ENCODE measurements at places on chromosomes 13 and 19.

DNA sequence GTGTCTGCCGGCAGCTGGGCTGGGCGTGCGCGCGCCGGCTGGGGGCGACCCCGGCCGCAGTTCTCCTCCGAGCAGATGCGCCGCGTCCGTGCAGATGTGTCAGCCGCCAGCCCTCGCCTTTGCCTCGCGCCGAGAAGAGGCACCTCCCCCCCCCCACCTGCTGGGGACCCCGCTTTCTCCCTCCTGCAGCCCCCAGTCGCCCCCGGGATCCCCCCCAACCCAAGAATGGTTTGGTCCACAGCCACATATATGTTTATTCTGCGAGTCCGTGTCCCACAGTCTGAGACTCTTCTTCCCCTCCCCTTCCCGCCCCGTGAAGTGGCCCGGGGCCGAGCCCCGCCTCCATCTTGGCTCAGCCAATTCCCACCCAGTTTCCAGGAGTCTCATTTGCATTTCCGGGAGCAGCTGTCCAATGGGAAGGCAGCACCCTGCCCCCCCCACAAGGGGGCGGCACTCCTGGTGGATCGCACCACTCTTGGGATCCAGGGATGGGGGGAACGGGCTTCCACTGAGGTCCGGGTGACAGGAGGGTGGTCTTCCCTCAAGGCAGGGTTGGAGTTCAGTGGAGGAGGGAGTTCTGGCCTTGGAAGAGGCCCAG, 8.6 kb downstream of the ISOC2 start:
- DNase-seq, result no peak

GRCh38 chr19:55477905-55478304, 1.5 kb downstream of the ZNF628 start:
- no peak for DNase-seq

GRCh38 chr19:30064348-30064699, 122.3 kb downstream of the URI1 start:
- no peak for DNase-seq

DNA sequence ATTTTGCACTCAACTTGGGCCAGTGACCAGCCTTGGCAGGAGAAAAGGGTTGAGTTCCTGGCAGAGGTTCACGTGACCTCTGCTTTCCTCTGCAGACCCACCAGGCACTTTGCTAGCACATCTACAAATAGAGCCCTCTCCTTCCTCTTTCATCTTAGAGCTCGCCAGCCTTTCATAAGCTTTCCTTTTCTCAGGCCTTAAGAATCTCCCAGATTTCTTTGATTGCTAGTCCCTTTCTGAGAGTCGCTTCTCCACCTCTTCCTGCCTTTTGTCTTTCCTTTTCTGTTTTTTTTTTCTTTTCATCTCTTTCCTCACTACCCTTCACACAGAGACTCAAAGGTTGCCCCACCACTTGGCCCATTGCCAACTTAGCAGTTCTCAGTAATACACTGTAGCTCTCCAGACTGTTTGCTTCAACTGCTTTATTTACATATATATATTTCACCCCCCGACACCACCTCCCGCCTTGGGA, 375.7 kb upstream of the SPRY2 start:
- no peak for DNase-seq

- no peak for DNase-seq
Observed at GRCh38 chr13:44660050-44660449, 83.9 kb upstream of the TSC22D1 start.

Measured in kidney epithelial cell (primary cell).